ENCODE measurements at places on chromosomes 2 and 18. TPM values are rescaled to one million over a fixed set of nuclear protein-coding genes. Genes with fewer than 3 reads are reported as not detected.

The SP5 gene
- 2.6 TPM for polyA plus RNA-seq

The LIMS3 gene
- 0.50 TPM for polyA plus RNA-seq

The CHRNG gene
- polyA plus RNA-seq = not detected

The KLHL30 gene
- 0.06 TPM for polyA plus RNA-seq

The PREB gene
- polyA plus RNA-seq = 48.4 TPM

The ZSWIM2 gene
- not detected for polyA plus RNA-seq

The SERPINB3 gene
- polyA plus RNA-seq = 0.62 TPM

The ONECUT2 gene
- polyA plus RNA-seq = not detected

The SP9 gene
- polyA plus RNA-seq = not detected

The SYT4 gene
- 0.76 TPM for polyA plus RNA-seq

The ST8SIA5 gene
- polyA plus RNA-seq = 0.19 TPM

The REG3G gene
- polyA plus RNA-seq = not detected

The DYTN gene
- not detected for polyA plus RNA-seq

The CXCR1 gene
- polyA plus RNA-seq = 0.03 TPM

The CKAP2L gene
- polyA plus RNA-seq = 1.1 TPM

The DSC3 gene
- 26.6 TPM for polyA plus RNA-seq

The SULT6B1 gene
- polyA plus RNA-seq = not detected

The SKOR2 gene
- polyA plus RNA-seq = not detected

The ATOH8 gene
- 20.0 TPM for polyA plus RNA-seq

The DPYSL5 gene
- polyA plus RNA-seq = not detected

The KIF1A gene
- polyA plus RNA-seq = 0.63 TPM

The TTLL4 gene
- 11.6 TPM for polyA plus RNA-seq

The LOXHD1 gene
- polyA plus RNA-seq = not detected

The TANC1 gene
- polyA plus RNA-seq = 5.5 TPM

The ANKRD62 gene
- not detected for polyA plus RNA-seq

The WDR33 gene
- 8.6 TPM for polyA plus RNA-seq

The SLC9A4 gene
- polyA plus RNA-seq = 18.0 TPM
